ENCODE measurements at places on chromosomes 7 and 10.

DNA sequence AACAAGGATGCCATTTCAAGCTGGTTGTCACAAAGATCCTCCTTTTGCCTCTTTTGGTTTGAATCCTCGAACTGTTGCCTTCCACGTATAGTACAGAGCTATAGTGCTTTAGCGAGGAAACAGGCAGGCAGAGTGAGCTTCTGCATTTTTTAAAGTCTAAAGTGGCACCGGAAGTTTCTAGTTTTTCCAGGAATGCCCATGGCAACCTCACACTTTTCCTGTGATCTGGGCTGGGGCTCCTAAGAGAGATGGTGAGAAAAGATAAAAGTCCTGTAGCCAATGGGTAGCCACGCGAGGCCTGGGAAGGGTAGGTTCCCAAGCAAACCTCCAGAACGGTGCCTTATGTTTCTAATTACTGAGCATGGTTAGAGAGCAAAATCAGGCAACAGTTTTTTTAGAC is 76.7 kb downstream of the CALD1 start:
- no peak for DNase-seq

DNA sequence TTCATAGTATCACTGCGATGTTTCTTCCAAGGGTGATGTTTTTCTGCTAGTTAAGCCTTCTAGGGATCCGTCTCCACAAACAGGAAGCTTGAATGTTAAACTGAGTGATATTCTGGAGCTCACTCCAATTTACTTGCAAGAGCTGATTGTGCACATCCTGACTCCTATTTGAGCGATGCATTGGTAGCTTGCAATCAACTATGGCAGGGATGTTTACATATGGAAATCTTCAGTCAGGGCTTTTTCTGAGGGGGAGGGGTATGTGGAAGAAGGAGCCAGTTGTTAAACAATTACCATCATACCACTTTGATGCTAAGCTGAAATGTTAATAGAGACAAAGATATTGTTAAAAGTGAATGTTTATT is 43.2 kb upstream of the NXPH1 start:
- DNase-seq = no peak

GRCh38 chr10:51106311-51106945 is 32.1 kb downstream of the PRKG1 start:
- DNase-seq = no peak

GRCh38 chr7:26538689-26539088 is 247.0 kb downstream of the SNX10 start:
- no peak for DNase-seq

GRCh38 chr10:97154162-97154561 is 31.6 kb downstream of the SLIT1 start:
- no peak for DNase-seq

- no peak for DNase-seq
Measured at GRCh38 chr7:5470167-5470532, 46.5 kb upstream of the TNRC18 start.

DNA sequence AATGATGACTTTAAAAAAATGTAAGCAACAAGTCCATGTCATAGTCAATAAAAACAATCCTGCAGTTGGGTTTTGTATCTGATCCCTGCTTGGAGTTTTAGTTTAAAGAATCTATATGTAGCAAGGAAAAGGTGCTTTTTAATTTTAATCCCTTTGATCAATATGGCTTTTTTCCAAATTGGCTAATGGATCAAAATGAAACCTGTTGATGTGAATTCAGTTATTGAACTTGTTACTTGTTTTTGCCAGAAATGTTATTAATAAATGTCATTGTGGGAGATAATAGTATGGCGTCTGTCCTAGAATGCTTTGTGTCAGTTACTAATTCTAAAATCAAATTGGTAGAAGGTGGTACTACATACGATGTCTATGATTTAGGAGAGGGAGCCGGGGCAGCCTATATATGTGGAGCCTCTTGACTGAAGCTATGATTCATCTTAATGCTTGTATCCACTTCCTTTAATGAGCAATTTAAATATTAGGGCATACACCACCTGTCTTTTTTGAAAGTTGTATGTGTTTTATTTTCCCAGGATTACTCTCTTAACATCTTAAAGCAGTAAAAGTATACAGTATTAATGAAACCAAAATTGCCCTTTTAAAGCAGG is 10.3 kb upstream of the PBLD start:
- no peak for DNase-seq

DNA sequence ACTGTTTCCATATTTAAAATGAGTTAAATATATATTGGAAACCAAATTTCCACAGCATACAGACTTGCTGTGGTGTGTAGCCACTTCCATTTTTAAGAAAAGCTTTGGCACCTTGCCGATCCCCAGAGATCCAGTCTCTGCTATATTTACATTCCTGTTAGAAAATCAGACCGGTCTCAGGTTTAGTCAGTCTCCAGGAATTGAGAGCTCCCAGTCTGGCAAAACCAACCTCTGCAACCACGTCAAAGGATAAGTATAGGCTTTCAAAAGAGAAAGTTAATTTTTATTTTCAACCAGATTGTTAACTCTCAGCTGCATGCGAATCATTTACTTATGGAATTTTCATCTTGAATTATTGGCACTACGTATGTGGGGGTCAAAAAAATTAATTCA is 28.2 kb downstream of the PUS7 start:
- no peak for DNase-seq
